ENCODE measurements at places on chromosomes 4 and X.

GRCh38 chr4:183374950-183375555 is 52.8 kb upstream of the CLDN24 start:
- DNase-seq: no peak

DNA sequence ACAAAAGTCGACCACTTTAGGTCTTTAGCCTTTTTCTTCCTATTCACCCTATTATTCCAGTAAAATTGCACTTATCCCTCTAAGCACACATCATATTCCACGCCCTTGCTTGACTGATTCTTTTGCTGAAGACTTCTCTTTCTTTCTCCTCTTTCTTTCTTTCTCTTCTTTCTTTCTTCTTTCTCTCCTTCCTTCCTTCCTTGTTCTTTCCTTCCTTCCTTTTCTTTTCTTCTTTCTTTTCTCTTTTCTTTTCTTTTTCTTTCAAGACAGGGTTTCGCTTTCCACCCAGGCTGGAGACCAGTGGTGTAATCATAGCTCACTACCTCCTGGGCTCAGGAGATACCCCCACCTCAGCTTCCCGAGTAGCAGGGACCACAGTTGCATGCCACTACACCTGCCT is 61.9 kb downstream of the RASGEF1B start:
- no peak for DNase-seq

GRCh38 chrX:66489339-66489738 is 149.5 kb downstream of the EDA2R start:
- DNase-seq: no peak

- DNase-seq: no peak
Measured at GRCh38 chr4:147312376-147313046, 168.4 kb upstream of the EDNRA start.

DNA sequence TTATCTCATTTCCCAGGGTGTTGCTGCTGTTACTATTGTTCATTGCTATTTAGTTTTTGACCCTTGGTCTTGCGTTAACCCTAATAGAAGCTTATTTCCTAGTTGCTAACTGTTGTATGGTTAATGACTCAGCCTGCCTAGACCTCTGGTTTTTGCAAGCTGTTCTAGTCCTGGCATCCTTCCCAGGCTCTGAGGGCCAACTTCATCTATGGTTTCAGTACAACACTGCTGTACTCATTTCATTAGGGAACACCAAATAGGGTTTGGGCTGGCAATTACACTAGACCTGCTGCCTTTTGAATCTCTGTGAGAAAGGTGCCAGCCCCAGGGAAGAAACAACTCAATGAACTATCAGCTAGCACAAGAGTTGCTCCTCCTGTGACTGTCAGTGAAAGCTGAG is 59.6 kb downstream of the DCX start:
- DNase-seq: no peak

GRCh38 chr4:36211084-36211483 is 33.2 kb downstream of the ARAP2 start:
- DNase-seq: no peak

DNA sequence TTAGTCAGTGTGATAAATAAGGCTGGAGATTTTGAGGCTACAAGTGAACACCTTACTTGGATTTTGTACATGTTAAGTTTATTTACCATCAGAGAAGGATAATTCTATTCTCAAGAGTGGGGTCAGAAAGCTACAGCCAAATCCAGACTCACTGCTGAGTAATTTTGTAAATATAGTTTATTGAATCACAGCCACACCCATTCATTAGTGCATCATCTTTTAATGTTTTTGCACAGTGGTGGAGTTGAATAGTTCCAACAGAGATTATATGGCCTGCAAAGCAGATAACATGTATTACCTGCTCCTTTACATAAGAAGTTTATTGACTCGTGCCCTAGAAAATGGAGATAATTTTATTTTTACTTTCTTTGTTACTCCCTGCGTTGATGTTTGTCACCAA is 60.4 kb downstream of the PCDH18 start:
- no peak for DNase-seq

- no peak for DNase-seq
Measured at GRCh38 chrX:119736206-119736764, 22.1 kb upstream of the SOWAHD start.

DNA sequence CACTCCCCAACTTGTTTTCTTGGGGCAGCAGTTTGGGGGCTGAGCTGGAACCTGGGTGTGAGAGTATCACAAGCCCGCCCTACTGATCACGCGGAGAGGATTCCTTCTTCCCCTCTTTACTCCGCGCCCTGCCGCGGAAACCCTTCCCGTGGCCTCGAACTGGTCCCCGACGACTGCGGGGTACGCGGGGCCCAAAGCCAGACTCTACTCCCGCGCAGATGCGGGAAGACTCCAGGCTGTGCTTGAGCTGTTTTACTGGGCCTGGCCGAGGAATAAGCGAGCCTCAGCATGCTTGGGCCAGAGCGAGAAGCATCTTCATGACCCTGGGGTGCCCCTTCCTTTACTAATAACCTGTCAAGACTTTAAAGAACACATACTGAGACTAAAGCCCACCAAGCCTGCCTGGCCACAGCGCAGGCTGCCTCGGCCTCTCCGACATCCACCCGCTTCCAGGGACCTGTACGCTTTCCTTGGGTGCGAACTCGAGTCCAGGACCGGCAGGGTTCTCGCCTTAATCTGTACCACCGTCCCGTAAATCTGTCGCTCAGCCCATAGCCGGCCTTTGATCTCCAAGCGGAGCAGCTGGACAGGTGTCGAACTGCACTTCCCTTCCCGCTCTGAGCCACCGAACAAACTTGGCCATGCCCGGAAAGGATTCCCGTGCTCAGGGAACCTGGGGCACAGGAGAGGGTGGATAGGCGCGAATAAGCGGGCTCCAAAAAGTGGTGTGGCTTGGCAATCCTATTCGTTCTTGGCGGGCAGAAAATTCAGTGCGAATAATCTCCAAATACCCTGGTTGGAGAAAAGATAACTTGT is 55.0 kb upstream of the TMEM33 start:
- DNase-seq: no peak

GRCh38 chr4:186297013-186297645 is 31.1 kb downstream of the F11 start:
- DNase-seq: no peak
